ENCODE measurements at places on chromosomes 5 and 9. TPM values are rescaled to one million over a fixed set of nuclear protein-coding genes. Genes with fewer than 3 reads are reported as not detected.

DNA sequence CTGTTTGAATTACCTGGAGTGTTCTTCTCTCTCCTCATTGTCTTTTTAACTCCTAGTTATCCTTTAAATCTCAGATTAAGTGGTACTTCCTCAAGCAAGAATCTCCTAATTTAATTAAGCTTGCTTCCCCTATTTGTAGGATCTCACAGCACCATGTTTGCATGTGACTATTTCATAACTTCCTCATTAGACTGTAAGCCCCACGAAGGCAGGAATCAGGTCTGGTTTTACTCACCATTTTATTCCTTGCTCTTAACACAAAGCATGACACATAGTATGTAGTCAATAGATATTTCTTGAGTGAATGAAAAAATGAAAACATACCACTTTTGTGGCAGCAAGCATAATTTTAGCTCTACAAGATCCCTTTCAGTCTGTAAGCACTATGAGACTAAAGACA lies 1.3 kb upstream of the ERMP1 start:
- no peak for DNase-seq

DNA sequence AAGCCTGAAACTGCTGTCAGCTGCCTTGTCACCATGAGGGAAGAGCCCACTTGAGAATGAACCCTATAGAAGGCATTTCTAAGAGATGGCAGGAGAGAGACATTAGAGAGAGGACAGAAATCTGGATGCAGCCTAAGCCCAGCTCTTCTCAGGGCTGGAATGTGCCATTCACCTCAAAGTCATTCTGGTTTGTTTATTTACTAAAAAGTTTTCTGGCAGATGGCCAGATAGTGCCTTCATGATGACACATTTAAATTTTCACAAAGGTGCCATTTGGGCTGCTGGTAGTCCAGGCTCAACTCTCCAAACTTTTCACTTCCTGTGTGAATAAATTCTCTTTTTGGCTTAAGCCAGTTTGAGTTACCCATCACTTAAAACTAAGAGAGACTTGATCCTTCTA lies 144.6 kb upstream of the ZNF366 start:
- no peak for DNase-seq

DNA sequence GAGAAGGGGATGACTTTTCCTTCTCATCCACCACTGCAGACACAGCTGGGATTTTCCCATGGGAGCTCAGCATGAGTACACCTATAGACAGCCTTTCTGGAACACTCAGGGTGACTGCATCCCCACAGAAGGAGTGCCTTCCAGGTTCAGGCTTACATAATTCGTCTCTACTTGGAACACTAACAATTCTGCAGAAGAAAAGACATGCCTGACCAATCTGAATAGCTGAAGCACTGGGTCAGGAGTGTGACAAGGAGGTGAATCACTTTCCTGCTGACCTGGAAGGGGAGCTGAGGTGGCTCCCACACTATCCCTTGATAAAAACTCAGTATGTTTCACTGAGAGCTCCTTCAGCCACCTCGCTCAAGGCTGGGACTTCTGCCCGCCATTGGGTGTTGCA lies 425.3 kb downstream of the TLR4 start:
- DNase-seq = no peak

DNA sequence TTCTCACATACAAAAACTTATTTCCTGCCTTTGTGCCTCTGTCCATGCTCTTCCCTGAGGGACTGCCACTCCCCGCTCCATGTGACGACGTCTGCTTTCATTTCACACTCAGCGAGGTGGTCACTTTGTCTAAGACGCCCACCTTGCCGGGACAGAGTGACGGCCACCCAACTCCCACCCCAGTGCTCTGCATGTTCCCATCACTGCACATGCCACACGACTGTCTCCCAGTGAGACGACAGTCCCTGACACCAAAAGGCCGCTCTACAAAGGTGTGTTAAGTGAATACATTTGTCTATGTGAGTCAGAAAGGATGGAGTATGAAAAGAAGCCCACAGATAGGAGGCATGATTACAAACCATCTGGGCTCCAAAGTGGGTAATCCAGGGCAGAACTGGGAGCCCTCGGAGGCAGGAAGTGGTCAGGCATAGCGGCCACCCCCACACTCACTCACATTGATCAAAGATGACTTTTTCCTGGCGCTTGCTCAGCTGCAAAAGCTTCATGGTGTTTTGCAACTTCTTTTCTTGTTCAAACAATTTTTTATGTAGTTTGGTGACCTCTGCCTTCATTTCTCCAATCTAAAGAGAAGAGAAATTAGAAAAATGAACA lies 185.8 kb downstream of the CDK5RAP2 start:
- no peak for DNase-seq

GRCh38 chr5:178355671-178356070 lies 123.1 kb upstream of the PHYKPL start:
- no peak for DNase-seq

GRCh38 chr5:9502050-9502834 lies 43.6 kb downstream of the SEMA5A start:
- DNase-seq = no peak

GRCh38 chr9:96462541-96462940 lies 12.6 kb downstream of the HABP4 start:
- DNase-seq = no peak

- DNase-seq = no peak
These were observed 64.3 kb downstream of the MVB12B start for GRCh38 chr9:126390923-126391322.

DNA sequence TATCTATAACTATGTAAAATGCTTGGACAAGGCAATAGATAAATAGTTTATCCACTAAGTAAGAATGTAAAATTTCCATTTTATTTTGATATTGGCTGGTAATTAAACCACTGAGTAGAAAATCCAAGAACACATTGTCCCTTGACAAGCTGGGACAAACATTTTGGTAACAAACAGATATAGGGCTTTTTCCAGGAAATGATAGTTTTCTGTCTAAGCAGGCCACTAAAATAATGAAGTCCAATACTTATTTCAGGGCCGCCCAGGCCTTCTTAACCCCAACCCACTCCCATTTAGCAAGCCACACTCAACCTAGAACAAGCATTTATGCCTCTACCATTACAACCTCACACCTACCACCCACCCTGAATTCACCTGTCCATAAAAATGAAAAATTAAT lies 368.6 kb downstream of the PRELID2 start:
- DNase-seq = no peak

- DNase-seq = no peak
These were observed 25.2 kb downstream of the COL5A1 start for GRCh38 chr9:134666831-134667230.

DNA sequence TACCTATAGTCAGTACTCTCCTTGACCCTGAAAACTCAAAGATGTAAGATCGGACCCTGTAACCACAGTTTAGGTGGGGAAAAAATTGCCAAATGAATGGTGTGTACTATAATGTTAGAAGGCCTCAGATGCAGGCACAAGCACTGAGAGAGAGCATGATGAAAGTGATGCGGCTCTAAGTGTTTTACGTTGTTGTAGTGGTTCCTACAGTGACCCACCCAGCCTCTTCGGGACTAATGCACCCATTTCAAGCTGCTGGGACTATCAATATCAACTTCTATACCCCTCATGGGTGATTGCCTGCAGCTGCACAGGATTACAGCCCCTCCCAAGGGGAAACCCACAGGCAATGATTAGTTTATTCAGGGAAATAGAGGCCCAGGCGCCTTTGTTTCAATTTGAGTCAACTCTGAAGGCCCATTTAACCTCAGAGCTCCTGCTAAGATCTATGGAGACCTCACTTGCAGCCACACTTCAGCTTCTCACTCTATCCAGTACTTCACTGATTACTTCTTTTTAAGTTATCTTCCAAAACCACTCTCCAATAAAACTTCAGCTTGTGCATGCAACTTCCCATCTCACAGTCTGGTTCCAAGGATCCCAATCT lies 340.7 kb downstream of the NR2F1-AS1 start:
- no peak for DNase-seq

DNA sequence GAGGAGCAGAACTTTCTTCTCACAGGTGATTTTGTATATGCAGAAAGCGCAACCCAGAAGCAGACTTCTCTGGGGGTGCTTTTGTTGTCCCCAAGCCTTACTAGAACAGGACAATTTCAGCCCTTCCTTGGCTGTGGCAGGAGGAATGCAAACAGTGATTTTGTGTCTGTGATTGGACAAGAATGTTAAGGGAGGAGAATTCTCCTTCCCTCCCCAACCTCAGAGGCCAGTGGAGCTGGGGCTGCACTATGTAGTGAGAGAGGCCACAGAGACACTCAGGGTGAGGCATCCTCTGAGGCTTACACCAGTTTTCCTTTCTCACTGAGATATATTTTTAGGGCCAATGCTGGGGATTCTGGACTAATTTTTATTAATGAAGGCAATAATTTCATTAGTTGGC lies 58.8 kb downstream of the ZNF366 start:
- DNase-seq = no peak

DNA sequence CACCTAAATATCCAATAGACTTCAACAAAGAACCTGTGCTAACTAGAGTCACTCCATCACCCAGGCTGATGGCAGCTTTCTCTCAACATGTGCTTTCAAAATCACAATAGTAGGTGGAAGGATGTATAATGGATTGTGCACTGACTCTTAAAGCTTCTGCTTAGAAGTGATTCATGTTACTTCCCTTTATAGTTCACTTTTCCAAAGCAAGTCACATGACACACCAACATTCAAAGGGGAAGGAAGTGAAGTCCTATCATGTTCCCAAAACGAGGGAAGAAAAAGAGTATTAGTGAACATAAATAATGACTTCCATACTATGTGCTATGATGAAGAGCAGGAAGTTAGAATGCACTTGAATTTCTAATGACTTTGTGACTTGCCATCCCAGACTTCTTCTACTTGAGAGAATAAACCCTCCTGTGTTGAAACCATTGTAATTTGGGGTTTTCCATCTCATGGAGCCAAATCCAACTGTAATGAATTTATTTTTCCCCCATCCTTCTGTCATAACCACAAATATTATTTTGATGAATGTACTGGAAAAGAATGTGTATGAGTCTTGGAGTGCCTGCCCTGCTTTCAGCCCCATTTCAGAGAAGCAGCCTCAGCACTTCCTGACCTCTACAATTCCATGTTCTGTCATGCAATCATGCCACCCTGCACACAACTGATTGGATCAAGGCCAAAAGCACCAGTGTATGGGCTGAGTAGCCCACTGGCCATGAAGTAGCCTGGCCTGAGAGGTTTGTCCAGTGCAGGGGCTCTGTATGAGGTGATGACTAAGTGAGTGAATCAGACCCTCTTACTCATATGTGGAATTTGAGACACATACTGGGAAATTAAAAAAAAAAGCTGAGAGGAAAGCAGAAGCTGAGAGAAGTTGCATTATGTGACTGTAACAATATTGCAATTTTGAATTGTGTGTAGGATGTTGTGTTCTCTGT lies 525.9 kb upstream of the CLINT1 start:
- DNase-seq = no peak

DNA sequence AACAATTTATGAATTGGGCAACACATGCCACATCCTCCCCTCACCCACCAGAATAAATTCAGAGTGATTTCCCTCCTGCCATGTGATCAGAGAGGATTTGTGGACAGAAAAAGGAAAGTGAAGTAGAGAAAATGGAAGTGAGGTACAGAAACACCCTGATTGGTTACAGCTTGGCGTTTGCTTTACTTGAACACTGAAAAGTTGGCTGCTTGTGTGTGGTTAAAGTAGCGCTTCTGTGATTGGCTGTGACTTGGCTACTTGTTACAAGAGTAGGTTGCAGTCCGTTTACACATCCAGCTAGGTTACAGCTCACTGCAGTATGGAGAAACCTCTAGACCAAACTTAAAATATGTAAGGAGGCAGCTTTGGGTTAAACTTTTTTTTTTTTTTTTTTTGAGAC lies 205.2 kb upstream of the ZNF608 start:
- no peak for DNase-seq

GRCh38 chr9:18594837-18595236 lies 120.9 kb downstream of the ADAMTSL1 start:
- DNase-seq = no peak

- DNase-seq = no peak
These were observed 359.6 kb downstream of the EBF1 start for GRCh38 chr5:158739951-158740757.

- DNase-seq = peak; percentile 56
These were observed 1.2 kb downstream of the CDC14B start for GRCh38 chr9:96618209-96619123.

- no peak for DNase-seq
These were observed 17.6 kb downstream of the FIBCD1 start for GRCh38 chr9:130921300-130921988.

SLC23A1 gene
- 26.3 TPM for total RNA-seq

SMIM33 gene
- not detected for total RNA-seq

CTNNA1 gene
- total RNA-seq = 212 TPM

FREM1 gene
- 2.0 TPM for total RNA-seq

SPACA9 gene
- total RNA-seq = 16.5 TPM

DNAI1 gene
- total RNA-seq = not detected

LMX1B gene
- total RNA-seq = 2.1 TPM

ERMP1 gene
- total RNA-seq = 21.7 TPM

Measured in prostate gland (tissue), 2 donors.